ENCODE measurements at places on chromosomes 2 and 18.

- no peak for DNase-seq
Measured at GRCh38 chr2:106107509-106108131, 86.5 kb downstream of the UXS1 start.

GRCh38 chr18:49009661-49010060, 58.9 kb upstream of the SMAD7 start:
- DNase-seq = no peak

- DNase-seq = no peak
Measured at GRCh38 chr2:133574186-133574585, 5.9 kb upstream of the NCKAP5 start.

- no peak for DNase-seq
Measured at GRCh38 chr2:240386326-240386725, 49.1 kb upstream of the GPC1 start.

DNA sequence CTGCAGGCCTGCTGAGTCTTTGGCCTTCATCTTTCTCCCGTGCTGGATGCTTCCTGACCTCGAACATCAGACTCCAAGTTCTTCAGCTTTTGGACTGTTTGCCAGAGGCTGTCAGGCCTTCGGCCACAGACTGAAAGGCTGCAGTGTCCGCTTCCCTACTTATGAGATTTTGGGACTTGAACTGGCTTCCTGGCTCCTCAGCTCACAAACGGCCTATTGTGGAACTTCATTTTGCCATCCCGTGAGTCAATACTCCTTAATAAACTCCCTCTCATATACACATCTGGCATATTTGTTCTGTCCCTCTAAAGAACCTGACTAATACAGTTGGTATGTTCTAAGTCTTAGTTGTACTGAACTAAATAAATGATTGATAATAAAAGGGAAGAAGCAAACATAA, 702.8 kb upstream of the LINC00305 start:
- no peak for DNase-seq

GRCh38 chr2:147500229-147500628, 344.6 kb upstream of the ACVR2A start:
- no peak for DNase-seq

DNA sequence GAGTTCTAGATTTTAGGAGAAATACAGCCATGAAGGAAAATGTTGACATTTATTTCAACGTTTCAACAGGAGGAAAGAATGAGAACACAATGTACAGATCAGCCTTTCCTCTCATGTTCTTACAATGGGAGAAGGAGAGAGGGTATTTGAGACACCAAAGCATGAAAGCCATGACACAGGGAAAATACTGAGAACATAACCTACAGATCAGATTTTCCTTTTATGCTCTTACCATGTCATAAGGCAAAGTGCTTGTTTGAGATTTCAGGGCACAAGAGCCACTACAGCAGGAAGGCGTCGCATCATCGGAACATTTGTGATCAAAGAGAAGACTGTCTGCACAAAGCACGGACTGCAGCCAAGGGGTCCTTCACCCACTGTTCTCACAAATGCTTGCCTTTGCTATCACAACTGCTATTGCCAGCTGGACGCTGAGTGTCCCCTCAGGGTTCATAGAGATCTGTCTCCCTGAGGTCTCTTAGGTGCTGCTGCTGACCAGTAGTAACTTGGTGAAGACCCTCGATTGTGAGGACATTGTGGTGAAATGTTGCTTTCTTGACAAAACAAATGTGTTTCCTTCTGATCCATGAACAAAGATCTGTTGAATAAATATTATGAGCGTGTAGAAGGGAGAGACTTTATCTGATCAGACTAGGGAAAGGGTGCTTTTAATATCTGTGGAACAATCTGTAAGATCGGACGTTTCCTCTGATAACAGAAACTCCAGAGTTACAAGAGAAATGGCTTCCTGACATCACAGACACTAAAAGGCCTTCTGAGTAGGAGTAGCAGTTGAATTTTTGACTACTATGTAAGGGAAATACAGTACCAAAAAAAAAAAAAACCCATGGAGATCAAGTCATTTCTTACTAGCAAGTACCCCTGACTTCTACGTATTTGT, 6.4 kb upstream of the IL1RL1 start:
- DNase-seq = no peak

- DNase-seq = no peak
Measured at GRCh38 chr2:104845552-104845931, 8.4 kb upstream of the POU3F3 start.

GRCh38 chr2:215171796-215172195, 33.4 kb upstream of the ABCA12 start:
- no peak for DNase-seq

DNA sequence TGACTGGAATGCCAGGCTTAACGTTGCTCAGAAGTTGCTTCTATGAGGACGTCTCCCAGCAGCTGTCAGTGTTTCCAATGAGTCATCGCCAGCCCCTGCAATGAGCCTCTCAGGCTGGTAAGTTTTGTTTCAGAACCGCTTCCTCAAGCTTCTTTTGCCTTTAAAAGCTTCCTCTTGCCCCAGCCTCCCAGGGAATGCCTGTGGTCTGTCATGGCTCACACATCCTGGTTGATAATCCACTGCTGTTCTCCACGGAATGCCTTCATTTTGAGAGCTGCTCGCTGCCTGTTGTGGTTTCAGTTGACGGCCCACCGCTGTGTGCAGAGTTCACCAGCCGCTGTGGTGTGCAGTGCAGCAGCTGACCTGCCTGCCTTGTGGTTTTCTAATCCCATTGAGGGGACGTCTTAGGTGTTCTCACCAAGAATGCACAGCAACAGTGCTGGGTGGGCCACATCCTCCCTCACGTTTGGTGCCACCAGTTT, 96.4 kb downstream of the RTP5 start:
- DNase-seq = no peak

DNA sequence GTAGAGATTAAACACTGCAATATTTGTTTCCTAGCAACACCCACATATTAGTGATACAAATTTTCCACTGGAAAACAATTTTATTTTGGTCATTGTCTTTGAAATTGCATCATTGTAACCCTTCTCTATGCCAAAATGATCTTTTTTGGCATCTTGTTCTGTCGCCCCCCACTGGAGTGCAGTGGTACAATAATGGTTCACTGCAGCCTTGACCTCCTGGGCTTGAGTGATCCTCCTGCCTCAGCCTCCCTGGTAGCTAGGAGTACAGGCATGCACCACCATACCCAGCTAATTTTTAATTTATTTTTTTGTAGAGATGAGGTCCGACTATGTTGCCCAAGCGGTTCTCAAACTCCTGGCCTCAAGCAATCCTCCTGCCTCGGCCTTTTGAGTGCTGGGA, 117.4 kb downstream of the PIK3C3 start:
- no peak for DNase-seq

DNA sequence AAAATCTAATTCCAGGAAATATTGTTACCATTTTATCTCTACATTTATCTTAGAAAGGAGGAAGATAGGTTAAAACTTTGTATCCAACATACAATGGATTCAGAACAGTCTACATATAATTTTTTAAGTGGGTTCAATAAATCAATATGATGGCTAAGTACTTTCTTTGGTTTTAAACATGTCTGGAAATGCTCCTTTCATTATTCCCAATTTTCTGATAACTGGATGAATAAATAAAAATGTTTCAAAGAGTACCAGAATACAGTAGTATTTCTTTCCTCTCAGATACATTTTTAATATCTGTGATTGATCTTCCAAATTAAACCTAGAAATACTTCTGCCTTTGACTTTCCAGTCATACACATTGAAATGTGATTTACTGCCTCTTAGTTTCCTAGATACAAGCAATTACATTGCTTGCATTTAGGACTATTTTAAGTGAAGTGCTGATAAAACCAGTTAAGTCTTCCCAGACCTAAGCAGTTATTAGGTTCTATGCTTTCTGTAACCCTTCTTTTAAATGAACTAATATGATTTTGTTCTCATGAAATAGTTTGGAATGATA, 283.5 kb downstream of the CCDC178 start:
- no peak for DNase-seq

GRCh38 chr2:66700677-66701066, 265.7 kb downstream of the MEIS1 start:
- no peak for DNase-seq

DNA sequence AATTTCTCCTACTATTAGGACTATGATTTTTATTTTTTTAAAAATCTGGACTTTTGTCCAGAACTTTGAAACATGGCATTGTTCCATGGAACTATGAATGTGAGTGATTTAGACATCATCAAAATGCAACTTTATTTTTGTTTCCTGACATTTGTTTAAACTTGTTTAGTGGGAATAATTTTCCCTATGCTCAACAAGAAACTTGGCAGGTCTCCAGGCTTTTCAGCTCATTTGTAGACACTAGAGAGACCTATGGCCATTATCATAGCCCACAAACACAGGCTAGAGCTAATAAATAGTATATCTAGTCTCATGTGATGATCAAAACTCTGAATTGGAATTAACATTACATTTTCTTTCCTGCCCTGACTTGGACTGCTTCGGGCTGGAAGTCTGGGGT, 145.1 kb upstream of the CELF4 start:
- no peak for DNase-seq
